ENCODE measurements at places on chromosomes 6 and 20.

DNA sequence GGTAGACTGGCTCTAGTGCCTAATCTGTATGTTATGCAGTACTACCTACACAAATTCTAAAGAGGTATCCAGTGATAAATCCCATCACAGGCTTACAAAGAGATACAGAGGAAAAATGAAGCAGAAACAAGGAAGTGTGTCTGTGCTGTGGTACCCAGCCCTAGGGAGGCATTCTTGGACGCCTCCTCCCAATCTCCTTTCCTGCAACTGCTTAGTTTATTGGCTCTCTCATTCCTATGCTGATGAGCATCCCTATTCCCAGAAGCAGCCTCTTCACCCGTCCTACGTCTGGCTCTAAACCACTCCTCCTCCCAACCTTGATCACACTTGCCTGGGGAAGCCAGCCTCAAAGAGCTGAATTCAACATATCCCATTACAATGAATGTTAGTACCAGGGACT lies 34.5 kb upstream of the TGM6 start:
- DNase-seq = no peak

- DNase-seq = no peak
Observed at GRCh38 chr6:170152989-170153388, 137.9 kb downstream of the DLL1 start.

DNA sequence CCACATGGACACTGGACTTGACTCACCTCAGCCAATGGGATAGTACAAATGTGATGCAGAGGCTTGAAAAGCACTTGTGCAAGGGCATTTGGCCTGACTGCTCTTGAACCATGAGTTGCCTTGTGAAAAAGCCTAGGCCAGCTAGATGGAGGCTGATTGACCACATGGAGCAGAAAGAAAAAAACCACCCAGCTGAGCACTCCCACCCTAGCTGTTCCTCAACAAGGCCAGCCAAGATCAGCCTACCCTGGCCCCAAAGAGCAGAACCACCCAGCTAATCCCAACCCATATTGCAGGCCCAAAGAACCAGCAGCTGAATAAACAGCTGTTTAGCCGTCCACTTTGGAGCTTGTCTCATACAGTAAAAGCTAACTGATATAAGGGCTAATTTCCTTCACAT lies 36.7 kb downstream of the PXDC1 start:
- no peak for DNase-seq

DNA sequence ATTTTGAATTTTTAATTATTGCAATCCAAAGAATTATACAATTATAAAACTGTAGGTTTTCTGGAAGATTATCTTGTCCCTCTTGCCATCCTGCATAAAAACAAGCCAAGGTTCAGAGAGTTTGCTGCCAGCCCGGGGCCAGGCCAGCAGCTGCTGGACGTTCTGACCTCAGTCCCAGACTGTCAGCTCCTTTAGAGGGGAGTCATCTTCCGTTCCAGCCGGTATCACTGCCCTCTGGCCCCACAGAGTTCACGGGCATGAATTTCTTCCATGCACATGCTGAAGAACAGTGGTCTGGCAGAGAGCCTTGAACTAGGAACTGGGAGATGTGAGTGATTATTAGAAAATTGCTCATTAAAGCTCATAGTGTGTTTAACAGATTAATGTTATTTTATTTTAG lies 130.4 kb upstream of the QKI start:
- DNase-seq = no peak

GRCh38 chr6:150548330-150548729 lies 51.4 kb upstream of the PLEKHG1 start:
- DNase-seq = no peak

DNA sequence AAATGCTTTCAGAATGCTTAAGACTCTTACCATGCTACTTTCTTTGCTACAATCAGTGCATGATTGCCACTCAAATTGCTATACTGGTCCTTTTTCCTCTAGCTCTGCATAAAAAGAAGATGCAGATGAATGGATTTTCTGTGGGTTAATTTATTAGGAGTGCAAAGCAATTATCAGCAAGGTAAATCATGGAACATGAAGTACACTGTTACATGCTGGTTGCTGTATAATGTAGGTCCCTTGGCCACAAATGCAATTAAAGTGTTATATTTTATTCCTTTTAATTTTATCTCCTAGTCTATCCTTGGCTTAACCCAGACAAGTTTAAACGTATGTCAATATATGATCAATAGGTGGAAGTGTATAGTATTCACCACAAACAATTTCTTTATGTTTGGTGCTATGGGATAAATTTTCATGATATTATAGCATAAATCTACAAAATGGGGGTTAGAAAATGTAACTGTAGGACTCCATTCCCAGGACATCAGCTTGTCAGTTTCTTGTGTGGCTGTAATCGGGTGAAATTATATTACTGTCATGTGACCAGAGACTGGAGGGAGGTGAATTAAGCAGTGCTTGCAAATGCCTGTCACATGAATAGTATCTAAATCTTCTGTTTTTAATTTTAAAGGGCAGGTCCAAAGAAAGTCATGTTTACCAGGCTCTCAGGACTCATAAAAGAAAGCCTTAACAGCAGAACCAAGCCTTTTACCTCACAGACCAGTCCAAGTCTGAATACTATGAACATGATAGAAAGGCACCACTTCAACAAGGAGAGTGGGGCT lies 176.9 kb upstream of the ID4 start:
- DNase-seq = no peak

DNA sequence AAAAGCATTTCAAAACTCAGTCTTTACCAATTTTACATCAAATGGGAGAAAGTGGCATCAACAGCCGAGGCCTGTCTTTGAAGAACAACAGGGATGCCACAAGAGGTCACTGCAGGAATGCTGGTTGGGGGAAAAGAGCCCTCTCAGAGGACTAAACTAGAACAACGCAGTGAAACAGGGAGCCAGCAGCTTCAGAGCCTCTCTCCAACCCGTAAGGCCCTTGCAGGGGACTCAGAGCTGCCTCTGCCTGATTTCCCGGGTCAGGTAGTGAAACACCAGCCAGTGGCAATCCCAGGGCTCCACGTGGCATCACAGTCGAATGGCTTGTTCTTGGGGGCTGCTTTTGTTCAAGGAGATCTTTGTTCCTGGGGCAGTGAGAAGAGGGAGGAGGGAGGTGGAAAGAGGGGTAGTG lies 55.0 kb upstream of the KCNK16 start:
- no peak for DNase-seq

- no peak for DNase-seq
Observed at GRCh38 chr6:147035886-147036285, 168.3 kb upstream of the STXBP5 start.

DNA sequence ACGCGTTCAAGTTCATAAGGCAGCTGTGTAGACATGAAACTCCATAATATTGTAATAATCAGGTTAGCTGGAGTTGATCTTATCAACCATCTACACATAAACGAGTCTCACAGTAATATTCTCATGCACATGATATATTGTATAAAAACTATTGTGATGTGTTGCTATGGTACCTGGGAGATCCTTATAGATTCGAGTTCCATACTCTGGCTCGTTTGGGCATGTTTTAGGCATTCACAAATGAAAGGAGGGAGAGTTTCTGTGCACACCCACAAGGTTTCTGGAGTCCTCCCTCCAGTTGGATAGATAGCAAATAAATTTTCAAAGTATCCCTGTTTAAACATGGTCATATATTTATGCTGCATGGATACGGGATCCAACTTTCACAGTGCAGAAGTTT lies 567.5 kb upstream of the SLC35B3 start:
- no peak for DNase-seq

GRCh38 chr6:2970034-2970685 lies 1.2 kb downstream of the SERPINB6 start:
- DNase-seq = no peak

DNA sequence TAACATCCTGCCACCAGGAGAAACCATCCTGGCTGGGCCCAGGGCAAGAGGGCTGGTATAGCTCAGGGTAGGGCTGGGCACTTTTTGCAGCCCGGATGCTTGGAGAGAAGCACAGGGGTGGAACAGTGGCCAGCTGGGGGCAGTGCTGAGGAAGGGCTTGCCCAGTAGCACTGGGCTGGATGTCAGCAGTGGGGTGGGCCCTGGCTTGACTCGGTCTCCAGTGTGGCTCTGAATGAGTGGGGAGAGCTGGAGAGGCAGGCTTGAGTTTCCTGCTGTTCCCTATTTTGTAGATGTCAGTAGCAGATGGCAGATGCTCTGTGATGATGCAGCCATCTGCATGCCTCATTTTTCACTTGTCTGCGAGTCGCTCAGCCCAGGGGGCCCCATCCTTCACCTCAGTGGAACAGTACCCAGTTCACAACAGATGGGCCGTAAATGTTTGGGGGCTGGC lies 56.3 kb upstream of the TULP1 start:
- DNase-seq = no peak

DNA sequence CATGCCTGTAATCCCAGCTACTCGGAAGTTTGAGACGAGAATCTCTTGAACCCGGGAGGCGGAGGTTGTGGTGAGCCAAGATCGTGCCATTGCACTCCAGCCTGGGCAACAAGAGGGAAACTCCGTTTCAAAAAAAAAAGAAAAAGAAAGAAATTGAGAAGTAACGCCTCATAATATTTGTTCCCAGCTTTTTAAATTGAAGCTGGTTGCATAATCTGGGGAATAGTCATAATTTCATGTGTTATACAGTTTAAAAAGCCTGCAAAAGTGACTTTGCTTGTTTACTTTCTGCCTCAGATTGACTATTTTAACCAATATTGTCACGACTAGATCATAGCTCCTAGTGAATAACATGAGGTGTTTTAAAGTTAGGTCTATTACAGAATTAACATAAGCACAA lies 7.2 kb downstream of the FAM217B start:
- DNase-seq = no peak

DNA sequence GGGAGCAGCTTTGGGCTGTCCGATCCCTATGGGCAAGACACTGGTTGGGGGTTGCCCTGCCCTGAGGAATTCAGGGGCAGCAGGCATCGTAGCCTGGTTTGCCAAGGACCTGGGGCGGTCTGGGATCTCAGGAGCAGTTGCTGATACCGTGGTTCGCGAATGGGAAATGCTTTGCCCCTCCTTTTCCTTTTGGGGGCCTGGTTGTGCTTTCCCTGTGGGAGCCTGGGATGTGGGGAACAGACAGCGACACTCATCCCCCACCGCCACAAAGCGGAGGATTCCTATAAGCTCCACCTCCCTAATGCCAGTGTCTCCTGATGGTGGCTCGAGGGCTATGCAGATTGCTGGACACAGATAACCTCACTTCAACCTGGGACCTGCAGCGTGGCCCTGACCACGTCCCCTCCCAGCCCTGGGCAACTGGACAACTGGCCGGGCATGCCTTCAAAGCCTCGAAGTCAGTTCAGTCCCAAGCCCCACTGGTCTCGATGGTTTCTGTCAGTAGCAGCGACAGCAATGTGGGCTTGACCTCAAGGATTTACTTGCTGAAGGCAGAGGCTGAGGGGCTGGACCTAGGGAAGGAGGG lies 3.3 kb downstream of the CEBPB start:
- no peak for DNase-seq

DNA sequence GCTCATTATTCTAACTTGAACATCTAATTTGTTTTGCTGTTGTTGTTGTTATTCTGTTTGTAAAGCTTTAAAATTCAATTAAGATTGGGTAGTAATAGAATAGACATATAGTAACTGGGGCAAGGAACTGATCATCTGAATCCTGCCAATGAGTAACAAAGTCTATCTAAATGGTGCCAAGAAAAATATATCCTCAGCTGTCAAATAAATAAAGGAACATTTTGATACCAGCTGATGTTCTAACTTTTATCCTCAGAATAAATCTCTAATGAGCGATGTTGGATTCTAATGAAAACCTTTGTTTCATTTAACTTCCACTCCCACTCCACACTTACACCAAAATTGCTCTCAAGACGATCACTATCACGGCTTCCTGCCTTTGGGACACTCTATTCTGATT lies 210.9 kb downstream of the TINAG start:
- no peak for DNase-seq

- no peak for DNase-seq
Observed at GRCh38 chr6:83459663-83460062, 28.8 kb upstream of the ME1 start.

DNA sequence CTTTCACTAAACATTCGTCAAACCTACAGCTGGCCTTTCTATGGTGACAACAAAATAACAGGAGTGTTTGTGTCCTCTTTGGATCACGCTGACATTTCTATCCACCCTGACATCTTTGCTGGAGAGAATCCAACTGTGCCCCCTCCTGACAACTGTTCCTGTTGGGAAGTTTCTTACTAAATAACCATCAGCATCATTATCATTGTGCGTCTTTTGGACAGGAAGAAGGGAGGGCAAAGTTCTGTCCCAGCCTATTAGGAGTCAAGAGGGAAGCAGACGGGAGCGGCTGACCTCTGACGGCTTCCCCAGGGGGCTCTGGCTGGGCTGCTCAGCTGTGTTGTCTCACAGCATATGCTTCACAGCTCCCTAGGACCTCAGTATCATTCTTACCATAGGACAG lies 195.9 kb upstream of the SULF2 start:
- no peak for DNase-seq

DNA sequence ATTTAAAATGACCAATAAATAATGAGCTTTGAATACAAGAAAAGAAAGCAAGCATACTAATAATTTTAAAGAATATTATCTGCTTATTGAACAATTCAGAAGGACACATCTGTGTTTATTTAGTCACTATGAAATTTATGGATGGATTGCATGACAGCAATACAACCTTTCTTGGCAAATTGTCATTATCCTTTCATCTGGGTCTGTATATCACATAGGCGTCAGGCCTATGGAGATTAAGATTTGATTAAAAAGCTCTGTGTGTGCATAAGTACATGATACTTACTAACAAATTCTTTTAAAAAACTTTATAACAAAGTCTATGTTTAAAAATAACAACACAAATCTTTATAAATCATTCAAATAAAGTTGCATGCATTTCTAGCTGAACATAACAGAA lies 1394.4 kb downstream of the KHDRBS2 start:
- no peak for DNase-seq

DNA sequence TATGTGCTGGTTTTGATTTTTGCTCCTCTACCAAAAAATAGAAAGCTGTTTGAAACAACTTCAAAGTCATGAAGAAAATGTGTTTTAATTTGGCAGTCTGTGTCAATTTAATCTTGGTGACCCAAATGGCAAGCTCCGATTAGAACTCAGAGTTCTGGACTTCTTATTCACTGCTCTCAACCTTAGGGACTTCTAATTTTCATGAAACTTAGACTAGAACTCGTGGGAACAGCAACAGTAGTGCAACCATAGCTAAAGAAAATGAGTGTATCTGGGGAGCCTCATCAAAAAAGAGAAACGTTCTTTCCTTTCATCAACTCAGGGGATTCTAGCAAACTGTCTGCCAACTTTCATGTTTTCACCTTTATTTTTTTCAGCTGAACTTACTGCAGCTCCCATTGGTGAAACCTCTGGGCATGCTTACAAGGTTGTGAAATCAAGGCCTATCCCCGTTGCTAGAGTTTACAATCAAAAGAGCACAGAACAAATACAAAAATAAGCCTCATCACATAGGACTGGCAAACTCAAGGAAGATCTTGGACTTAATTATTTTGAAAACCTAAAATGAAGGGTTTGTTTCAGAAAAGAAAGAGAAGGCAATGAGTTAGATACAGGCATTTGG lies 114.0 kb upstream of the HSF2 start:
- DNase-seq = no peak

GRCh38 chr6:107186047-107186446 lies 70.7 kb upstream of the BEND3 start:
- DNase-seq = no peak
